H9 (cell line): ENCODE measurements at places on chromosomes 13 and 19. TPM values are rescaled to one million over a fixed set of nuclear protein-coding genes. Genes with fewer than 3 reads are reported as not detected.

- DNase-seq: no peak
Observed at GRCh38 chr19:46739290-46739771, 6.5 kb upstream of the FKRP start.

DNA sequence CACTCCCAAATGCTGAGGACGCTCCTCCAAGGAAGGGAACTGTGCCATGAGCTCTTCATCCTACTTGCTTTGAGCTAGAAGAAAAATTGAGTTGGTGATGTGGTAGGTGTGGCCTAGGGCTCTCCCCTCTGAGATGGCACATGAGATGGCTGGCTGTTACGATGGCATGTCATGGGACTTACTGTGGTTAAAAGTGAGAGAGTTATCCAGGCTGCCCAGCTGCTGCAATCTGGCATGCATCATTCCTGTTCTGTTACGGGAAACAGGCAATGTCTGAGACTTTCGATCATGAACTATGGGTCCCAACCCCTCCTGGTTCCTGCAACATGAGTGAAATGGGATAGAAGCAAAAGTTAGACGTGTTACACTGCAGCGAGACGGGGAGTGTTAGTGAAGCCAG lies 93.3 kb upstream of the SLC15A1 start:
- DNase-seq: no peak

- no peak for DNase-seq
Observed at GRCh38 chr13:47418206-47418920, 521.5 kb upstream of the HTR2A start.

- DNase-seq: no peak
Observed at GRCh38 chr13:77406644-77407440, 79.9 kb upstream of the MYCBP2 start.

DNA sequence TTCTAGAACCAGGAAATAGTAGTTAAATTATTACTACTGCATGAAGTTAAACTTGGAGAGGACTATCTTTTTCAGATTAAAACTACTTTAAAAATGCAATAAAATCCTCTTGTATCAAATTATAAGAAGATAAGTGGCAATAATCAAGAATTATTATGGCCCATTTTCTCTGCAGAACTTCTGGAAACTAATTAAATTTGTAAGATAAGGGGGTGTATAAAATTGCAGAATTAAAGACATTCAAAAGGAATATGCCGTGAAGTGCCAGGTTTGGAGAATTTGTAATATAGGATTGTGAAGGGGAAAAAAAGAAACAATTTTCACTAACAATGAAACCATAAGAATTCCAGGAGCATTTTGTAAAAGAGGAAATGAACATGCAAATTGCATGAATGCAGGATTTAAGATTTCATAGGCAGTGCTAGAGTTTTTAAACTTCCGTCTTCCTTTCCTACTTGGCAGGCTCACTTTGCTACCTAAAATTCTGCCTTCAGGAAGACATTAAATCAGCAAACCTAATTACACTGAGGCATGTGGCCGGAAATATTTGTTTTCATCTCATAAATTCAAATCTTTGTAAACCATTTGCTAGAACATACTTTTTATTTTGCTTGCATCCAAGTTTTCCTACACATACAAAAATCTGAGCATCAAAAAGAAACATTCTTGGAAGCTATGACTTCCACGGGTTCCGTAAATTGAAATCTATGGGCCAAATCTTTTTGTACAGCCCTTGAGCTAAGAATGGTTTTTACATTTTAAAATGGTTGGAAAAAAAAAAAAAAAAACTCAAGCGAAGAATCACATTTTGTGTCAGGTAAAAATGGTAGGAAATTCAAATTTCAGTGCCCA lies 166.9 kb downstream of the DCLK1 start:
- no peak for DNase-seq

DNA sequence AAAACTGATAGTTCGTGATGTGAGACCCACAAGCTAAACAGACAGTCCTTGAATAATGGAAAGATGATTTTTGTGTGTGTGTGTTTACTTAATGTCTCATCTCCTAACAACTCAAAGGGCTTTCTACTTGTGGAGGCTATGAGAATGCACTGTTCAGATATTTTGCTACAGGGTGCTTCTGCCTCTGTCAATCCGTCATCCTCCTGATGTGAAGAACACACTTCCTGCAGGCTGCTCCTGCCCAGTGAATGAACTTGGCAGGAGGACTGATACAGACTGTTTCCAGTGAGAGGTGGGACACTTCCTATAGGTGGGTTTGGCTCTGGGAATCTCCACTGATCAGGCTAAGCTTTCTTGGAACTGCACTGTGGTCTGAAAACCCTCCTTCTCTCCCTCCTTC lies 168.4 kb upstream of the STARD13 start:
- no peak for DNase-seq

DNA sequence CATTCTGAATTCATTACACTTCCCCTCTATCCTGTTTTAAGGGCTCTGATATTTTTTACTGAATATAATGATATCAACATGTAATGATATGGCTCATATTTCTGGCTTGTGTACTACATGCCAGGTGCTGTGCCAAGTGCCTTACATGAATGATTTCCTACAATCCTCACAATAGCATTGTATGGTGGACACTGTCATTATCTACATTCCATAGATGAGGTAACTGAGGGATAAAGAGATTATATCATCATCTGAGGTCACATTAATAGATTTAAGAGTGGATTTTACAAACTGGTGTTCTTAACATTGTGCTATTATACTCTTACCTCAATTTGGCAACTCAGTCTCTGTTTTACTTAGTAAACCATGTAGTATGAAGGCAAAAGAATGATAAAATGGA lies 502.0 kb downstream of the LIG4 start:
- no peak for DNase-seq

The RETN gene
- not detected in 2 replicates for total RNA-seq

GRCh38 chr19:19342086-19343015 lies 21.7 kb downstream of the MAU2 start:
- peak; percentile 92 for DNase-seq
